ENCODE measurements at places on chromosomes 6 and 20. TPM values are rescaled to one million over a fixed set of nuclear protein-coding genes. Genes with fewer than 3 reads are reported as not detected.

Gene RSPH9
- not detected for total RNA-seq

DNA sequence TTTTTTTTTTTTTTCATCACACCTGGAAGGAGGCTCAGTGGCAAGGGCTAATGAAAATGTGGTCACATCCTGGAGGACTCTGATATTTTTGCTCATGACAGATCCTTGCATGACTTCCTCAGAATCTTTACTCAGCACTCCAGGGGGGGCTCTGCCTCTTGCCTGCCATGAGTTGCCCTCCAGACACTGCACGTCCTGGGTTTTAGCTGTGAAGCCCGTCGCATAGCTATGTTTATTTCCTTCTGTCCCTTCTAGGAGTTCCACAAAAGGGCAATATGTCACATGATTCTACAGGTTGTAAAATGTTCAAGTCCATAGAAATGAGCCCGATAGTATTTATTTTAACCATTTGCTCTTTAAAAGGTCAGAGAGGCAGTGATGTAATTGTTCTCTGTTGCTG, 18.2 kb downstream of the MAS1 start:
- no peak for DNase-seq

GRCh38 chr6:30542915-30543314, 13.4 kb downstream of the GNL1 start:
- DNase-seq = no peak

Gene SNAP25
- total RNA-seq = not detected

Gene HS3ST5
- total RNA-seq = not detected

DNA sequence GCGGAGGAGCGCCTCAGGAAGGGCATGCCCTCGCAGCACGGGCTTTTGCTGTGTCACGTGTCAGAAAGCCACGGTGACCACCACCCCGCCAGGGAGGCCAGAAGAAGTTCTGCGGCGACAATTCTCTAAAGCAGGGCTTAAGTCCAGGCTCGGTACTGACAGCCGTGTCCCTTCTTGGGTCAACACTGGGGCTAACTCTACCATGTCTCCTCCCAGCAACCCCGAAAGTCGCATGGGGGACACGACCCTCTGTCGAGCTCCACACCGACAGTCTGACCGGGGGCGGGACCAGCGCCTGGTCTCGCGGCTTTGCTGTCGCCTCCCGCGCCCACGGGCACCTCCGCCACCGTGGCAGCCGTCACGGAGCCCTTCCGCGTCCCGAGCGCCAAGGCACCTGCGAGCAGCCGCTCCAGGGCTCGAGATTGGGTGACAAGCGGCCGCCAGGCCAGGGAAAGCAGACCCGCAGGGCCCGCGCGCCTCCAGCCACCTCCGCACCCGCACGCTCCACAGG, 534 bp downstream of the NANP start:
- no peak for DNase-seq

- DNase-seq = no peak
Observed at GRCh38 chr20:10135438-10135837, 83.2 kb upstream of the SNAP25 start.

DNA sequence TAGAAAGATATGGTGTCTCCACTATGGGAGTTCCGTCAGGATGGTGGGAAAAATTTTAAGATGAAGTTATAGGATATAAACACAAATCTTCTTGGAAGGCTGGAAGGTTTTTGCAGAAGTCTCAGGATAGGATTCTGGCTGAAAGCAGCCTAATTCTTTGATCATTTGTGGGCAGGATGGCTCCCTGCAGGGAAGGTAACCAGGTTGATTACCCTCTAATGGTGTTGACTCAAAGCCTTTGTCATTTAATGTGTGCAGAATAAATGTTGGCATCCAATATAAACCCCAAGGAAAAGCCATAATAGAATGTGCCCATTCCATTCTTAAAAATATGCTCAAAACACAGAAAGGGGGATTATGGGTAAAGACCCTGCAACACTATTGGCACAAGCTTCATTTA, 204.3 kb downstream of the EPM2A start:
- DNase-seq = no peak

DNA sequence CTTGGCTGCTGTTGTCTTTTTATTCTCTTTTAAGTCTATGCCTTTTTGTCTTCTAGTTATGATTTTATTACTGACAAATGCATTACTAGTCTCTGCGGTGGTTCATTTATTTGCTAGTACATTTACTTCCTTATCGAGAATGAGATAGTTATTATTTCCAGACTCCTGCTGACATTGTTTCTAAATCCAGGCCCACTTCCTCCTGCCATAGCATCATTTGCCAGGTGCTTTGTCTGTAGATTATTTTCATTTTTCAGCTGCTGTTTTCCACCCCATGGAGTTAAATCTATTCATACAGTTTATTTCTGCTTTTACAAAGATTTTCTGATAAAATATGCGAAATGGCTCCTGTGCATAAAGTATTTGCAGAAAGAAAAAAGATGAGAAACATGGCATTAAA, 459.7 kb downstream of the MMUT start:
- DNase-seq = no peak

Gene KPNA5
- total RNA-seq = 57.3 TPM

DNA sequence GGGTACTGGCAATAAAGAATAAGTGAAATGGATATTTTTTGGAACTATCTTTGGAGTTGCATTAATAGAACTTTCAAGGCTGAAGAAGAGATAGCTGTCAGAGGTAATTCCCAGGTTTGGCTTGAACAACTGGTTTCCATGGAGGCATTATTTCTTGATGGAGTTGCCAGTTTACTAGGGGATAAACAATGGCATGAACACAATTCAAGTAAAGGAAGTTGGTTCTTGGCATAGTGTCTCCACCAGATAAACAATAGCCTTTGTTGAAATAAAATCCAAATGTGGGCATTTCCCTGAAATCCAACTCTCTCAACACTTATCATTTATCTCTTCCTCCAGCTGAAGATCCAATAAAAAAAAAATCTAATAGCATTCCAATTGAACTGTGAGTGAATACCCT, 454.9 kb downstream of the C6orf118 start:
- no peak for DNase-seq

DNA sequence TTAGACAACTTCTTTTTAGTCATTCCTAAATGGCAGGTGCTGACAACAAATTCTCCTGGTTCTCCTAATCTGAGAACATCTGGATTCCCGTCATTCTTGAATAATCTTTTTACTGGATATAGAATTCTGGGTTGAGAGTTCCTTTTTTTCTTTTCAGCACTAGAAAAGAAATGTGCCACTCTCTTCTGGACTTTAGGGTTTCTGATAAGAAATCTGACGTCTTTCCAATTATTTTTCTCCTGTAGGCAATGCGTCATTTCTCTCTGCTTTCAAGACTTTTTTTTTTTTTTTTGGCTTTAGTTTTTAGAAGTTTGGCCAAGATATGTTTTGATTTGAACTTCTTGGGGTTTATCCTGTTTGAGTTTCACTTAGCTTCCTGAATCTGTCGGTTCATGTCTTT, 66.1 kb upstream of the RNF24 start:
- no peak for DNase-seq

- no peak for DNase-seq
Observed at GRCh38 chr20:15318682-15319081, 981.3 kb upstream of the FLRT3 start.

- no peak for DNase-seq
Observed at GRCh38 chr20:55685841-55686240, 319.5 kb downstream of the CBLN4 start.

DNA sequence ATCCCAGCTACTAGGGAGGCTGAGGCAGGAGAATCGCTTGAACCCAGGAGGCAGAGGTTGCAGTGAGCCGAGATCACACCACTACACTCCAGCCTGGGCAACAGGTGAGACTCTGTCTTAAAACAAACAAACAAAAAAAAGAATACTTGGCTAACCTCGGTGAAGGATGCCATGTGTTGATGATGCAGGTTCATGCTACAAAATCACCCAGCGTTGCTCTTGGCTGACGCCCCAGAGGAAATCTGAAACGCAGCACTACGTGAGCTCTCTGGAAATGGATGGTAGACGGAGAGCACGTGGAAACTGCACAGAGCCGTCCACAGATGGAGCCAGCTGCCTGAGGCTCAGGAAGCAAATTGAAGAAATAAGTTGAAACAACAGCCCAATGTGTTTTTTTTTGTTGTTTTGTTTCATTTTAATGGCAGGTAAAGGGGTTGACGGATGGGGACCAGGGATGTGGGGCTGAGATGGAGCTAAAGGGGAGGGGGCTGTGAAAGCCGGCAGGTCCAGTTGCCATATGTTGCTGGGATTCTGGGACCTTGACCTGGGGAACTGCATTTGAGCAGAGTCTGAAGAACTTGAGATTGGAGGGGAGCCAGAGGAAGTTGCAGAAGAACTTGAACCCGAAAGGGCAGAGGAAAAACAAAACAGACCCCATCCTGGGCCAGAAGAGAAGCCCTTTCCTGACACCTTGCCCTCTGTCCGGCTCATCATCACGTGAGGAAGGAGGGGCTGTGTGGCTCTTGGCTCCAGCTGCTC, 12.8 kb upstream of the MANBAL start:
- DNase-seq = peak; percentile 18

Gene DUSP15
- total RNA-seq = not detected

Gene ANKRD66
- not detected for total RNA-seq

DNA sequence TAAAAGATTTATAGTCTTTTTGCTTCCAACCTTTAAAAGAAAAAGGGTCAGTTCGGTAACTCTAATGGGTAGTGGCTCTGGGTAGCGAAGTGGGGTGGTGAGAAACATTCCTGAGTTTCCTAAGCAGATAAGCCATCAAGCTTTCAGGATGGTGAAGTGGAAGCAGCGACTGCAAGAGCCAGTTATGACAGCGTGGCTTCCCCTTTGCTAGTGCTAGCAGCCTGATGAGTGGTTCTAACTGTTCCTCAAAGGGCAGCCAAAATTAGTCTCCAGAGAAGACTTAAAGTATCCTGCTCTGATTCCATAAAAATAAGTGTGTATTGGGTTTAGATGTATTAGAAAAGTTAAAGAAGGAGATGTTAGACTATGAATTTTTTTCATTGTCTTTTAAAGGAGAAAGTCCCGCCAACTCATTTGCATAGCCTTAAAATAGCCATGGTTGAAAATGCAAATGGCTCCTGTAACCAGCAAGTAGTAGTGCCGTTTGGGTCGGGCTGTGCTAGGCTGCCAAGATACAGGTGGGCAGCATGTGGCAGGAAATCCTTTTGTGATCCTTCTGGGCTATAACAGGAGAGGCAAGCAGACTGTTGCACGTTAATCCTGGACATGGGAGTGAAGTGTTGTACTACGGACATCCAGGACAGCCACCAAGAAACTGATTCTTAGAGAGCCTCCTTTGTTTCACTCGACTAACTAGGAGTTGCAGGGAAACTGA, 18.0 kb downstream of the ELOVL2 start:
- DNase-seq = no peak

Gene COL21A1
- not detected for total RNA-seq

DNA sequence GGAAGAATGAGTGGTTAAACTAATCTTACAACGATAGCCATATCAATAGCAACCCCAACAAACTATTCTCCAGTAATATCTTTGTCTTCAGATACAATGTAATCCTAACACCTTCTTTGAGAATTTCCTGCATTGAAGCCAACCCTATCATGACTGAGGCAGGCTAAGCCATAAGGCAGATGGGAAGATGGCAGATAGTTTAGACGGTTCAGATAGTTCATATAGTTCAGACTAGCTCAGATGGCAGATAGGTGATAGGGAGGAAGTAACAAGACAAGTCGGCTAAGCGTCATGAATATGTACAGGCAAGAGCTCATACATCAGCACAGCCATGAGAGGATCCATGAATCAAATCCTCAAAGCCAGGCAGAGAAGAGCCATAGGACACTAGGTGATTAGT, 39.1 kb upstream of the BEND6 start:
- no peak for DNase-seq

- no peak for DNase-seq
Observed at GRCh38 chr6:146354451-146354850, 189.2 kb upstream of the RAB32 start.

DNA sequence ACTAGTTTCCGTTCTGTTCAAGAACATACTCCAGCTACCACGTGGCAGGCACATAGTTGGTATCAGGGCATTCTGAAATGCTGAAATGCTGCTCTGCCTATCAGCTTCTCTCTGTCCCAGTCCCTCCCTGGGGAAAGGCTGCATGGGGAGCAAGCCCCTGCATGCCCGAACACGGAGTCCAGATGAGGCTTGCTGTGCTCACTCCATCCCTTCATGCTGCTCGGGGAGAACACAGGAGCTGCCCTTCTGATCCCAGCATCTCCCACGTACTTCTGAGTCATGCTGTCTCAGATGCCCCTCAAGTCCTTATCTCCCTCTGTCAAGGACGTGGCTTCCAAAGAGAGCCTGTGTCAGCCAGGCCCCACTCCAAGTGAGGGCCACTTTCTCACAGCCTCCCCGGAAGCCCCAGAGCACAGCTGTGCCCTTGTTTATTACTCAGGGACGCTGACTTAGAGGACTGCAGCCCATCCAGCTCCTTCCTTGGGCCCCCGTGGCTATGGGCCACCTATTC, 29.4 kb downstream of the THBS2 start:
- no peak for DNase-seq

DNA sequence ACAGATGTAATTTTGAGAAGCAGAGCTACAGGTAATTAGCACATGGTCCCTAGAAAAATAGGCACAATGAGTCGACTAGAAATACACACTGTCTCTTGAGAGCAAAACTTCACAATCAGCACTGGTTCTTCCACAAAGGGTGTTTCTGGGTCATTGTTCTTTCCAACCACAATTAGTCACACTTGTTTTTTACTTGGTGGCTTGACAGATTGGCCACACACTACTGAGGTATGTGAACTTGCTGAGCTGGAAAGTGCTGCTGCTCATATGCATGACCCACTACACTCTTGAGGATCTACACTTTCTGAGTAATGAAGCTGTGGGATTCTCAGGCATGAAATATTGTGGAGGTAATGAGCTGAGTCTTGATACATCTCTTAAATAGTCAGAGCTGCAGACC, 347.7 kb downstream of the BCKDHB start:
- DNase-seq = no peak

Gene SLC13A3
- 0.16 TPM for total RNA-seq

- no peak for DNase-seq
Observed at GRCh38 chr6:150249261-150249660, 106.4 kb downstream of the PPP1R14C start.

GRCh38 chr20:60269573-60270162, 311.4 kb downstream of the CDH26 start:
- no peak for DNase-seq

- no peak for DNase-seq
Observed at GRCh38 chr6:636488-636887, 20.4 kb downstream of the HUS1B start.

Gene PNPLA1
- total RNA-seq = 0.22 TPM

Gene ARFRP1
- 101 TPM for total RNA-seq

GRCh38 chr20:17723301-17723691, 23.5 kb downstream of the BANF2 start:
- DNase-seq = no peak

Measured in T-cell (primary cell).